ENCODE measurements at places on chromosomes 11 and 22.

- DNase-seq = no peak
Measured at GRCh38 chr11:8267280-8267679, 3.6 kb upstream of the LMO1 start.

- DNase-seq = no peak
Measured at GRCh38 chr11:117833401-117833891, 8.9 kb upstream of the FXYD2 start.

DNA sequence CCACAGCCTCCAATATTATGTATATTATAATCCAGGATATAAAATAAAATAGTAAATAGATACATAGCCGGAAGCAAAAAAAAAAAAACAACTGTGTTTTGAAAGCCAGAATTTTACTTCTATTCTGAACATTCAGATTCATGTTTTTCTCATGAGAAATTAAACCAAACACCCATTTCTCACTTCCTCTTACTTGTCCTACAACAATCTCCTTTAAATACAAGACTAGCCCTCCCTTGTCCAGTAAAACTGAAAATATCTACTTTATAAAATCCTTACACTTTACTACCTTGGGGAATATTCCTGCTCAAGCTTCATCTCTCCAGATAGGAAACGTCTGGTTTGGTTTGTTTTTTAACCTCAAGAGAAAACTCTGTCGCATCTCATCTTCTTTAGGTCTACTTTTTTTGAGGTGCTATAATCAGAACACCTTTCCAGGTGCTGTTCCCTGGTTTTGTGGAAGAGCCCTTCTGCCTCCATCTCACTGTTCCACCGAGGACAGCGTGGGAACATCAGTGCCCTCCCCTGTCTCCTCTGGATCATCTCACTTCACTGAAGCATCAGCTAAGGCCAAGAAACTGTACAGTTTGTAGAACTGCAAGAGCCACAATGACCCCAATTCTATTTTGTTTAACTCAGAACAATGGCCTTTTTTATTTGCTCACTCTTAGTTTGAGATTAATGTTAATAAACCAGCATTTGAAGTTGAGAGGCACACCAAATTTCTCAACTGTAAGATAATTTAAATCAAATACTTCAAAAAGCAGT is 82.0 kb upstream of the ARHGAP32 start:
- no peak for DNase-seq

GRCh38 chr11:47514825-47515647 is 37.9 kb downstream of the CELF1 start:
- no peak for DNase-seq

- DNase-seq = no peak
Measured at GRCh38 chr11:57191311-57192219, 9.8 kb downstream of the LRRC55 start.

DNA sequence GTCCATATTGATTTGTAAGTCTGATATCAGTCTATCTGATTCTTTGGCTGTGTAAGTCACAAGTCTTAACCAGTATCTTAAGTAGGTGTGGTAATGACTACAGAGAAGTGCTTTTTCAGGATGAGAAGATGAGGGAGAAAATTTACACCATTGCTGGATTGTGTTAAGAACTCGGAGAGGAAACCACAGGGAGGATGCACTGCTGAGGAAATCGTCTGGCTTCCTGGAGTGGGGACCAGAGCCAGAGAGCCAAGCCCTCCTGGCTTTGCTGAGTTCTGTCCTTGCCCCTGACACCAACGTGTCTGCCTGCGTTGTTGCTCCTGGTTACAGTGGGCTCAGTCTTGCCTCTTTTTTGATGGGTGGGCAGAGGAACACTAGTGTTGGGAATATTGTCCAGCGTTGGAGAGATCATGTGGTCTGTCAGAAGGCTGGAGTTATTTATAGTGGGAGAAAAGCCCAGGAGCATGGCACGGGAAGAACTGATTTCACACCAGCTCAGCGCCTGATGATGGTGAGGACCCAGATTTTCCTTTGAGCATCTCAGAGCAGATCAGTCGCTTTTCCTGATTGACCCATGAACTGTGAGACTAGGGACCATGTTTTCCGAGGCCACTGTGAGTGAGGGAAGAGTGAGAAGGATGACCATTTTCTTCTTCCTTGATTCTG is 29.6 kb downstream of the MARK2 start:
- DNase-seq = no peak

DNA sequence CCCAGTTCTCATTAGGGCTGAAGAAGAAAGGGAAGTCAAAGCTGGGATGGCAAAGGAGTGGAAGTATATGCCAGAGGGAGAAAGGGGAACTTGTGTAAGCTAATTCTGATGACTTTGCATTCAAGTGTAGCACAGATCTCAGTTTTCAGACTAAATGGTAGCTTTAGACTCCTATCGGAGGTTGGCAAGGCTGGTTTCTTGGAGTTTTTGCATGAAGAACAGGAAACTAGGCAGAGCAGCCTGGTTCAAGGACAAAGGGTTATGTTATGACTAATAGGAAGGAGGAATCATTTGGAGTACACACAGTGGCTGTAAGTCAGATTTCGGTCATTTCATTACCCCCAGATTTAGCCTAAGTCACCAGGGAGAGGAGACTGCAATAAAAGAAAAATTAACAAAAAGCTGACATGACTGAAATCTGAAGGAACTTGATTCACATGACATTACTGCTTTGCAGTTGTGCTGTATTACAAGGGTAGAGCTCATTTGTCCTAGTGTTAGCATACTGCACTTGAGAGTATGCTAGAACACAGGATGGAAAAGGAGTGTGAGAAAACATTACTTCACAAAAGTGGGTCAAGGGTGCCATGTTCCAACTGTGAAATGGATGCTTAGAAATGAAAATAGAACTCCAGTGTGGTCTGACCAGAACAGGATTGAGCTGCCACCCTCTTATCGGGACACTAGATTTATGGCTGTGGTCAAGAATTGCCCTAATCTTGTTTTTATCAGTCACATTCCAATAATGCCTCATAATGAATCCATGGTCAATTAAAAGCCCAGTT is 23.6 kb downstream of the ADM start:
- DNase-seq = no peak

DNA sequence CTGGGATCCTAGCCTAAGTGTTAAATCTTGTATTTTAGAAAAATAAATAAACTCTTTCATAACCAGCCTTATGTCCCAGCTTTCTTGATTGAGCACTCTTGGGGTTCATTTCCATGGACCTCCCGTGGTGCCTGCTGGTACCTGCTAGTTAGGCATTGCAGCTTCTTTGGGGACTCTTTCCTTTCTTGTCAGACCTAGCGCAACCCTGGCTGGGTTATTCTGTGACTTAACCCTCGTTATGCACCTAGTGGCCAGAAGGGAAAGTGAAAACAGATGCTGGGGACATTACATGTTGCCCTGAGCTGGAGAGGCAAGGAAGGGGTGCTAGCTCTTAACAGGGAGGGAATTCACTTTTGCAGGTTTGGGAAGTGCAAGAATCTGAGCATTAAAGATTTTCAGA is 46.8 kb downstream of the APIP start:
- no peak for DNase-seq

DNA sequence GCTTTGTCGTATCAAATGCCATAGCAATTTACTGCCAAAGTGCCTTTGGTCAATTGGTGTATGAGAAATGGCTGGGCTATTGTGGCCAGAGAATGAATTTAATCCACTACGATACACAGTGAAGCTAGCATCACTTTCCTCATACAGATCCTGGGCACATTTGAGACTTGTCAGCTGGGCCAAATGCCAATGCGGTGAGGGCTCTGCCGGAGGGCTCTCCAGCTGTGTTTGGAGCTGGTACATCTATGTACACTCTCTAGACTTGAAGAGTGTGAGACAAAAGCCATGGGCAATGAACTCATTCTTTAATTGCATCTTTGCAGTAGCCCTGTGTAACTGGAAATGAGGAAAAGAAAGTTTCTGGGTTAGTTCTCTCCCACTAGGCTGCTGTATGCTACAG is 1052.9 kb downstream of the NTM start:
- no peak for DNase-seq

Data from DND-41 (cell line).